ENCODE measurements at places on chromosomes 13 and 19.

DNA sequence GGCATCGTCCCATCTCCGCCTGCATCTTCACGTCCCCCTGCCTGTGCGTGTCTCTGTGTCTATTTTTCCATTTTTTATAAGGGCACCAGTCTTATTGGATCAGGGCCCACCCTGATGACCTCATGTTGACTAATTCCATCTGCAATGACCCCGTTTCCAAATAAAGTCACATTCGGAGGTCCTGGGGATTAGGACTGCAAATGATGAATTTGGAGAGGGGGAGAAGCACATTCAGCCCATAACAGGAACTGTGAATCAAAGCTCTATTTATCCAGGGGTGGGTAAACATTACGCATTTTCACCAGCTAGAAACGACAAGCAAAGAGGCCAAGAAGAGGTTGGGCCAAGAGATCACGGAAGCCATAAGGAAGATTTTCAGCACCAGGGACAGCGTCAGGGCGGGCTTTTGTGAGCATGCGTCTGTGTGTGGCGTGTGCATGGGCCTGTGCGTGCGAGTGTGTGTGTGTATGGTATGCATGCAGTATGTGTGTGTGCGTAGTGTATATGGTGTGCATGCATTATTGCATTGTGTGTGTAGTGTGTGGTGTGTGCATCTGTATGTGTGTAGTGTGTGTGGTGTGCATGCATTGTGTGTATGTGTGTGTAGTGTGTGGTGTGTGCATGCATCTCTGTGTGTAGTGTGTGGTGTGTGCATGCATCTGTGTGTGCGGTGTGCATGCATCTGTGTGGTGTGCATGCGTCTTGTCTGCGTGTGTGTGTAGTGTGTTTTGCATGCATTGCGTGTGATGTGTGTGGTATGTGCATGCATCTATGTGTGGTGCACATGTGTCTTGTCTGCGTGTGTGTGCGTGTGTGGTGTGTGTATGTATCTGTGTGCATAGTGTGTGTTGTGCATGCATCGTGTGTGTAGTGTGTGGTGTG, 19.6 kb downstream of the CELF5 start:
- DNase-seq = peak; percentile 26

DNA sequence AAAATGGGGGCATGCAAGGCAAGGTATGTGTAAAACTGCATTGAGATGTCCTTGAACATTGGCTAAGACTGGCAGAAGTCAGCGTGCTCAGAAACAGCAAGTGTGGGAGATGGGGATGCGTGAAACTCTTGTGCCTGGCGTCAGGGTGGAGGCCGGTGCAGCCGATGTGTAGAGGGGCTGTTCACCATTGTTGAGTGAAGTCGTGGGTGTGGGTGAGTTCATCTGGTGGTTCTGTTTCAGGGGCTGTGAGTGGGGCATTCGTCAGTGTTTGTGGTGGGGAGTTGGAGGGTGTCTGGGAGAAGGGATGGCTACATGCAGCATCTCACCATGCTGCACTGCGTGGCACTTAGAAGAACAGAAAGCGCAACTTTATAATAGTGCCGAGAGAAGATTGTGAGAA, 11.4 kb upstream of the MIA start:
- no peak for DNase-seq

DNA sequence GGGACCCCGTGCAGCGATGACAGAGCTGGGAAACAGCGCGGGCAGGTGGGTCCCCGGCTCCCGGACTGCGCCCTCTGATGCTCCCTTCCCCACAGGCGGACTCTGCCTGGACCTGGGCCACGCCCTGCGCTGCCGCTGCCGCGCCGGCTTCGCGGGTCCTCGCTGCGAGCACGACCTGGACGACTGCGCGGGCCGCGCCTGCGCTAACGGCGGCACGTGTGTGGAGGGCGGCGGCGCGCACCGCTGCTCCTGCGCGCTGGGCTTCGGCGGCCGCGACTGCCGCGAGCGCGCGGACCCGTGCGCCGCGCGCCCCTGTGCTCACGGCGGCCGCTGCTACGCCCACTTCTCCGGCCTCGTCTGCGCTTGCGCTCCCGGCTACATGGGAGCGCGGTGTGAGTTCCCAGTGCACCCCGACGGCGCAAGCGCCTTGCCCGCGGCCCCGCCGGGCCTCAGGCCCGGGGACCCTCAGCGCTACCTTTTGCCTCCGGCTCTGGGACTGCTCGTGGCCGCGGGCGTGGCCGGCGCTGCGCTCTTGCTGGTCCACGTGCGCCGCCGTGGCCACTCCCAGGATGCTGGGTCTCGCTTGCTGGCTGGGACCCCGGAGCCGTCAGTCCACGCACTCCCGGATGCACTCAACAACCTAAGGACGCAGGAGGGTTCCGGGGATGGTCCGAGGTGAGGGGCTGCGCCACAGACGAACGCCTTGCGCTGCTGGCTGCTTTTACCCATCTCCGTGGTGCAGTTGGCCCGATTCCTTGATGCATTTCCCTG, 7.8 kb upstream of the SELENOV start:
- DNase-seq = peak; percentile 88

DNA sequence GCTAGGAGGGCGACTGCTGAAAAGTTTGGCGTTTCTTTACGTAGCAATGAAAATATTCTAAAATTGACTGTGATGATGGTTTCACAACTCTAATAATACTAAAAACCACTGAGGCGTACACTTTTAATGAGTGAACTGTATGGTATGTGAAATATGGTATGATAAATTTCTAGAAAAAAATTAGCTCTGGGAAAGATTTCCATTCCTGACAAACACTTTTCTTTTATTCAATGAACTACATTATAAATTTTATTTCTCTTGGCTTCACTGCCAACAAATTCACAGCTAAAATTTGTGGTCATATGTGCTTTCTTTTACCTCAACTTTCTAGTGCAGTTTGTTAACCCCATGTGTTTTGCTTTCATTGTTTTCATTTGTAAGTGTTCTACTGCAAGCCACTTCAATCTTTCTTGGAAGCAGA, 11.1 kb downstream of the ZC3H13 start:
- DNase-seq = no peak

GRCh38 chr19:10533646-10534386, 9.9 kb upstream of the ATG4D start:
- DNase-seq = no peak

- DNase-seq = no peak
These were observed 692.7 kb downstream of the UQCRFS1 start for GRCh38 chr19:28519952-28520861.

- no peak for DNase-seq
These were observed 127.9 kb downstream of the SLITRK6 start for GRCh38 chr13:85671336-85671735.

- peak; percentile 85 for DNase-seq
These were observed 3.4 kb downstream of the BBC3 start for GRCh38 chr19:47227352-47228167.

DNA sequence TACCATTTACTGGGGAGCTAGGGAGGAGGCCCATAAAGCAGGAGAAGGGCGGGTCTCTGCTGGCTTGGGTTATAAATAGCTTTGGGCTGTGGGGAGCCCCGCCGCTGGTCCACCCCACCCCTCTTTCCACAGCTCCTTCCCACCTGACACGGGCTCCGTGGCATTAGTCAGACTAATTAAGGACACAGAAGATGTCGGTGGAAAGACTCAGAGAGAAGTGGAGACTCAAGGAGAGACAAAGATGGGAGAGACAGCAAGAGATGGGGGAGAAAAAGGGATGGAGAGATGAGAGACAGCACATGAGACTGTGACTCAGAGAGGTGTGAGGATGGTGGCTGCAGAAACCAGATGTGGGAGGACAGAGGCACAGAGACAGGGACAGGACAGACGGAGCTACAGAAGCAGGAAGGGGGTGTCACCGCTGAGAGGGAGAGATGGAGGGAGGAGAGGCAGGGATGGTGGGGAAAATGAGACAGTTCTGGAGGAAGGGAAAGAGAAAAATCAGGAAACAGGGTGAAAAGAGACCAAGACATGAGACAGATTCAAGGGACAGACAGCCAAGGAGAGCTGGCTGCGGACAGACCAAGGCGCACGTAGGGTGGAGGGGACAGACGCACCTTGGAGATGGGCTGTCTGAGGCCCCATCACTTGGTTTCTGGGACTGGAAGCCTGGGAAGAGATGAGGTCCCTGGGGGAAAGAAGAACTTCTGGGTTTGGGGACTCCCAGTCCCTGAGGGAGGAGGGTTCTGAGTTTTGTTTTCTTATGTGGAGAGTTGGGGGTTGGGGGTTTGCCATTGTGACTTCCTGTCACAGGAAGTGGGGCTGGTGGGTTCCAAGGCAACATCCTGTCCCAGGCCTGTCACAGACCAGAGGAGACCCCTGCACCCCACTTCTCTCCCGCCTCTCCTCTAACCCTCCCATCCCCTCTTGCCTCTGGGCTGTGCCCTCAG, 4.1 kb downstream of the ARHGEF1 start:
- DNase-seq = no peak

DNA sequence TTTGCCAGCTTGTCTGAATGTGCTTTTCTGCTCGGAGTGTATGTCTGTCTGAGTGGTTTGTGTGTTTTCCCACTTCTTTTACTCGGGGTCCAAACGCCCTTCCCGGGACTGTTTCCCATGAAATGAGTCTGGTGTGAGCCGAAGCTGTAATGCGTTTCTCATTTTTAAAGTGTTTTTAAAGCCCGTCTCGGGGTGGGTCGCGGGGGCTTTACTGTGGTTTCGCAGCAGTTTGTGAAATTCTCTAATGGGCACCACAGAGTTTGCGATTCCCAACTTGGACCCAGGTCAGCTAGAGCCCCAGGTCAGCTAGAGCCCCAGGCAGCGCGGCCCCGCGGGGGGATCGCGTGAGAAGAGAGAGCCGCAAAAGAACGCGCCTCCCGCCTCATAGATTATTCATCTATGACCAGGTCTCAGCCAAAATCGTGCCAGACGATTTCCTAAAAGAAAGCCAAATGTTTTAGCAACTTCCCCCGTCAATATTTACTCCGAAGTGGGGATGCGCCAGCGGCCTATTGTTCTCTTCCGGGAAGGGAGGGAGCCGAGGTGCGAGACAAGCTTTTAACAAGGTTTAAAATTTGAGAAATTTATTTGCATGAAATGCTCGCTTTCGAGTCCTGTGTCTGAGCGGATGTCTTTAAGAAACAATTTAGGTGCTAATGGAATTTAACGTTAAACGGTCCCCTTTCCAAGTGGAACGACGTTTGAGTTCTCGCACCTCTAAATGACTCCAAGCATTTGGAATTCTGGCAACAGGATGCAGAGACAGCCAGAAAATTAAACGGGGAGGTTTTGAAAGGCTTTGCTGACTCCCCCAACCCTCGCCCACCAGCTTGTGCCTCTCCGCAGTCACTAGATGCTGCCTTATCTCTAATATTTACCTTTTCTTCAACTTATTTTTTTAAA, 2.2 kb downstream of the ZIC2 start:
- DNase-seq = no peak

DNA sequence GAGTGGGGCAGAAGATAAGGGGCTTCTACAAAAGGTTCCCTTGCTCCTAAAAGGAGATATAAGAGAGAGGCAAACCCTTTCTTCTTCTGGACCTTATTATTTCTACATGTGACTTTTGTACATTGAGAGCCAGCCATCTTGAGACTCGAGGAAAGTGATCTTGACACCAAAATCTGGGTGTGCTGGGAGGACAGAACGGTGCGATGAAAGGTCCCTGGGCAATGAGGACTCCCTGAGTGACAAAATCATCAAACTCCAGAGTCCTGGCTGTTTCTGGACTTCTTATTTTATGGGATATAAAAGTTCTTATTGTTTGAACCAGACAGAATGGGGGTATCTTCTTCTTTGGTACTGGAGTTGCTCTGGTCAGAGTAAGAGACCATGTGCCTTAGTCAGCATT, 411.0 kb downstream of the ZNF536 start:
- no peak for DNase-seq

DNA sequence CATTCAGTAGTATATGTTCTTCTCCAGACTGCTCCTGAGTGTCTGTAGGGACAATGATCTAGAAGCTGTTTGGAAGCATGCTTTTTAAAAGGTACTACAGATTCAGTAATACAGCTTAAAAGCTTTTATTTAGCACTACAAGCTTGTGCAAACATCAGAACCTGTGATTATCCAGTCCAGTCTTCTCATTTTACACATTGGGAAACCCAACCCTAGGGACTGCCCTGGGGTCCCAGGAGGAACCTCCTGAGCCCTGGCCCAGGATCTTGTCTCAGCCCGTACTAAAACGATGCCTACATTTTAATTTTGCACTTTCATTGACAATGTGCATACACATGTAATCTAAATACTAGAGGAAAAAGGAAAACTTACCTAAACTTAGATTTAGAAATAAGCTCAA, 12.5 kb downstream of the DOCK9 start:
- DNase-seq = no peak

DNA sequence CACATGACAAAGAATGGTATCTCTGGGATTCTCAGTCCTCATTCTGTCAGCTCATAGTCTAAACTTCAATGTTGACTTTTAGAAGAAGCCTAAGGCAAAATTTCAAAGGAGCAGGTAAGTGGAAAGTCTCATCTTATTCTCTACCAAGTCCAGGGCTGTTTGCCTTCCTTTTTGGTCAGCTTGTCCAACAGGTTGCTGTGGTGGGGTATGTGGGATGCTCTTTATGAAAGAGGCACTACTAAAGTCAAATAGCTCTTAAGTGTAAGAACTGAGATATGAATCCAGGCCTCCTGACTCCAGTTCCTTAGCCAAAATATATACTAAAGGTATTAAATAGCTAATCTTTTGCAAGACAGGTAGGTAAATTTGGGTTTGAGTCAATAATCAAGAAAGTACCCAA, 540.6 kb upstream of the SPRY2 start:
- no peak for DNase-seq

- DNase-seq = peak; percentile 67
These were observed 27.5 kb downstream of the VRK3 start for GRCh38 chr19:49997709-49998108.

- DNase-seq = no peak
These were observed 275.2 kb upstream of the GPC6 start for GRCh38 chr13:92951273-92951890.

DNA sequence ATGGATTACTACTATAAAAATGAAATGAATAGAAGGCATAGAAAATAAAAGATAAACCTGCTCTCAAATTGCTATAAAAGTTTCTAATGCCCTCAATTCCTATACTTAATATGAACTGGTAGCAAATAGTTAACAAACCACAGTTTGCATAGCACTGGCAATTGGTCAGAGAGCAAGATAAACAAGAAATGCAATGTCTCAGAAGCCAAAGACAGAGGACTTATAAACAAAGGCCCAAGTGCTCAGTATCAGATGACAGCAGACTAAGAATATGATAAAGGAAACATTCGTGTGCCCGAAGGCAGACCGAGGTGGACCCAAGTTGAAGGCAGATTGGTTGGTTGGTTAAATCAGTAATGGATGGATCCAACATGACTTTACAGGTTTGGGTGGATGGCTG, 50.6 kb downstream of the IPO5 start:
- no peak for DNase-seq

- DNase-seq = no peak
These were observed 84.8 kb downstream of the ZMYM2 start for GRCh38 chr13:20043207-20043925.

- no peak for DNase-seq
These were observed 3.4 kb downstream of the EIF3G start for GRCh38 chr19:10116085-10116865.

DNA sequence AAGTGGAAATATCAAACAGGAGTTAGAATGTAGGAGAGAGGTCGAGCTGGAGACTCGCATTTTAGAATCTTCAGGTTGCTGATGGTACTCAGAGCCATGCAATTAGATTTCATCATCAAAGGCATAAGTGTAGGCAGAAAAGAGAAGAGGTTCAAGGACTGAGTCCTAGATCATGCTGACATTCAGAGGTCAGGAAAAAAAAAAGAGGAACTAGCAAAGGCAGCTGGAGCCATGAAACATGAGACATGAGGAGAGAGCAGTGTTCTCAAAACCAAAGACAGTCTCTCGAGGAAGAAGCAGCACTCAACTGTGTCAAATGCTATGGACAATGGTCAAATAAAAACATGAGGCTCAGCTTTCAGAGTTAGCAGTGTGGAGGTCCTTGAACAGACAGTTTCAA, 12.4 kb upstream of the TPP2 start:
- DNase-seq = no peak
